Immature natural killer cell (primary cell): ENCODE measurements at places on chromosomes 12 and 14. TPM values are rescaled to one million over a fixed set of nuclear protein-coding genes. Genes with fewer than 3 reads are reported as not detected.

DNA sequence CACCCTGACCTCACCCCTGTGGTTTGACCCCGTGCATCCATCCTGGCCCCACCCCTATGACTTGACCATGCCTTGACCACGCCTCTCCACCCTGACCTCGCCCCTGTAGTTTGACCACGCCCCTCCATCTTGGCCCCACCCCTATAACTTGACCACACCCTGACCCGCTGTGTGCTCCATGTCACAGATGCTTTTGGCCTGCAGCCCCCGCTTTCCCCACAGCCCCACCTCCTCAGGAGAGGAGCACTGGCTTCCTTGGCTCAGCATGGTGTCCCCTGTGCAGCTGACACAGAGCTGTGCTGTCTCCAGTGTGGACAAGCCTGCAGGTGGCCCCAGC is 269.9 kb upstream of the SFSWAP start:
- no peak for DNase-seq

DNA sequence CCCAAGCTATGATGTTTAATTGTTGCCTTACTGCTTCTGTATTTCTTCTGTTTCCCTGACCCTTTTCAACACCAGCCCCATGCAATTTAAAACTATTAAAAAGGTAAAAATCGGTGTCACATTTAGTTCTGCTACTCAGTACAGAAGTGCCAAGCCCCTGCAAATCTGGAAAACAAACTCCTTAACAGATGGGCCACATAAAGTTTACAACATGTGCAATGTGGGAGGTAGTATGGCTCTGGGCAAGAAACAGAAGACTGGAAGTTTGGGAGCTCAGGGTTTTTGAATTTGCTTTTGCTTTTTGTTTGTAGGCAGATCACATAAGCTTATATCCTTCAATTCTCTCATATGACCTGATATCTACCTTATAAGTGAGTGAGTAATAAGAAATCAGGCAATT is 404.0 kb upstream of the ATP2B1 start:
- no peak for DNase-seq

DNA sequence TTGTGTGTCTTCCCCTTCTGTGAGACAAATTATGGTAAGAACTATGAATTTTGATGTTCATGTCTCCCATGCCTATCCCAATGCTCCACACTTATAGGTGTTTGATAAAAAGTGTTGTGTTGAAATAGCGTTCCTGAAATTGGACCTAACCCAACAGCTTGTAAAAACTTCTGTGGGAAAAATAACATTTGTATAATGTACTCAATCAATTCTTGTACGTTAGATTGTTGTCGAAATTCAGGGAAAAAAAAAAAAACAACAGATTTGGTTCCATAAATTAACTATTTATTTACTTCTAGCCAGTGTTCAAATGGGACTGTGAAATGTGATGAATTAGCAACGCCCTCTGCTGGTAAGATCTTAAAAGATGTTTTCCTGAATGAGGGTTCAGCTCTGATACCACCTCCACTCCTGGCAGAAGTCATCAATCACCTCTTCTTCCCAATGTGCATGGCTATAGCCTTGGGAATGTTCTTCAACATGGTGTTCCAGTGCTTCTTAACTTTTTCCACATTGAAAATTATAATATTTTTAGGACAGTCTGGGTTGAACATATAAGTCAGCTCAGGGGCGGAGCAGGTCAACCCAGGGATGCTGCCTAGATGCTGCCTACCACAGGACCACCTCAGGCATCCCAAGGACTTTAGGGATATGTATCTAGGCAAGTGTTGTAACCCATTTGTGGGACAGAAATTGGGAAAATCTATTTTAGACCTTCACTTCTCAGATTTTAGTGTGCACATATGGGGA is 170.6 kb downstream of the OTOGL start:
- DNase-seq: peak; percentile 31

CACNA1C gene
- polyA plus RNA-seq: 0.36 TPM

- DNase-seq: no peak
Observed at GRCh38 chr12:53739214-53740129, 12.2 kb upstream of the CALCOCO1 start.

KRT82 gene
- polyA plus RNA-seq: not detected

DNA sequence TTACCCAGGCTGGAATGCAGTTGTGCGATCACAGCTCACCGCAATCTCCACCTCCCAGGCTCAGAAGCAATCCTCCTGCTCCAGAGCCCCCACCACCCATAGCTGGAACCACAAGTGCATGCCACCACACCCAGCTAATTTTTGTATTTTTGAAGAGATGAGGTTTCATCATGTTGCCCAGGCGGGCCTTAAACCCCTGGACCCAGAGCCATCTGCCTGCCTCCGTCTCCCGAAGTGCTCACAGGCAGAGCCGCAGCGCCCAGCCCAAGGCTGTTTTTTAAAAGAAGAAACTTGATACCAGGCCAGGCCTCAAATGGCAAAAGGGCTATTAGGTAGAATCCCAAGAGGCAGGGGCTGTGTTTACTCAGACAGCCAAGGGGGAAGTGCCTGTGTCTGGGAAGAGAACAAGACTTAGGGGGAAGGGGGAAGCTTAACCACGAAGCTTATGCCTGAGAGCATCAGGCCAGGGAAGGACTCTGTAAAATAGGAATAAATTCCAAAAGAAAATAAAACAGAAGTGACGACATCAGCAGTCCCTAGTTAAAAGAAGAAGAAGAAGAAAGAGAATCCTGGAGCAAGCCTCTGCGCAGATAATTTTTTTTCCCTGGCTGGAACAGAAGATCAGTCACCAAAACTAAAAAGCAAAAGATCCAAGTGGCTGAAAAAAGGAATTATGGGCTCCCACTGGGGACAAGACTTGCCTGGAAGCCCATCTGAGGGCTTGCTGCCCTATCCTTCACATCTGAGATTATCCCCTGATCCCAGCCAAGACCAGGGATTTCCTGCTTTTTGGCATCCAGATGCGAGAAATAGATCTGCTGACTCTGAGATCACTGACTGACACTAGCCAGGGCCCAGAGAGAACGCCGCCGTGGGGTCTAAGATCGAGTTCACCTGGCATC is 170.5 kb downstream of the NDUFA12 start:
- DNase-seq: no peak

GRCh38 chr14:44412858-44413569 is 94.1 kb downstream of the FSCB start:
- no peak for DNase-seq

DNA sequence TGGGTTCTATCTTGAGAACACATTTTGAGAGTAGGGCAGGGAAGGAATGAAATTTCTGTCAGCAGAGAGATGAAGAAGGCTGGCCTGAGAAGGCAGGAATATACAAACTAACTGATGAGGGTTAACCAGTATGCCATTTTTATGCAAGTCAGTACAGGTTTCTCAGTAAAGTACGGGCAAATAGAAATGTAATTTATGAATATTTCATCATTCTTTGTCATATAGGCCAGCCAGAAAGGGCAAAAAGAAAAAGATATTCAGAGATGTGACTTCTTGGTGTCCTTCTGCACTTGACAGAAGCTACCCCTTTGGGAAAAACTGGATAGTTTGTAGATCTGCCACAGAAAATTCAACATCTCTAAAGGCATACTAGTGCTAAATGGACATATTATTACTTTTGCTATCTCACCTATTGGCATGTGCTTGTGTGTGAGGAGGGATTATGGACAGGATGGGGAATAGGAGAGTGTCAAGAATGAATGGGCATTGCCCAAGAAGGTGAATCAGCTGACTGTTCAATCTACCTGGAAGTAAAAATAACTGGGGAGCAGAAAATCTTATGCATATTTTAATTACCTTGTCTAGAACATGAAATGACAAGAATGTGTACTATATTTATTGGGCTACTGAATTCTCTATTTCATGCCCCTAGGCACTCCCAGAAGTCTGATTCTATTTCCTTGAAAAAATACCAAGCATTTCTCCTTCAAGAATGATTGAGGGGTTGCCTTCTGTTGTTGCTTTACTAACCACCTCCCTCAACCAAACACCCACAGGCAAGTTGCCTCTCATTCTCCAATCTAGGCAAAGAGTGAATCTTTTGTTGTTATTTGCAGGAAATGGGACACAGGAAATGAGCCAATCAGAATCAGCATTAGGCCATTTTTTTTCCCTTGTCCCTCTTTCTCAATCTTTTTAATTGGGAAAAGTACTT is 175.1 kb upstream of the SLC38A2 start:
- no peak for DNase-seq

DNA sequence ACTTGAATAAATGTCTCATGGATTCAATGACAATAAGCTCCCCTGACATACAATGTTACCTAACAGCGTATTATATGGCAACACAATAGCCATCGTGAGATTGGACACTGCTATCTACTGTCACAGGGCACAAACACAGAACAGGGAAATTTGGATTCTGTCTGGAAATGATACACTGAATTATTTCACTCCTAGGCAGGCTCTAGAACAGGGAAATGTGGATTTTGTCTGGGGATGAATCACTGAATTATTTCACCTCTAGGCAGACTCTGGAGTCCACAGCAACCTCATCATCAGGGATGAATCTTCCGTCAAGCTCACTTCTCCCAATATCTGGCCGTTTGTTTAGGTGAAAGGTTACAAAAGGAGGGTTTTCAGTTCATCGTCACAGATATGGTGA is 288.8 kb downstream of the TMEM132D start:
- no peak for DNase-seq

DNA sequence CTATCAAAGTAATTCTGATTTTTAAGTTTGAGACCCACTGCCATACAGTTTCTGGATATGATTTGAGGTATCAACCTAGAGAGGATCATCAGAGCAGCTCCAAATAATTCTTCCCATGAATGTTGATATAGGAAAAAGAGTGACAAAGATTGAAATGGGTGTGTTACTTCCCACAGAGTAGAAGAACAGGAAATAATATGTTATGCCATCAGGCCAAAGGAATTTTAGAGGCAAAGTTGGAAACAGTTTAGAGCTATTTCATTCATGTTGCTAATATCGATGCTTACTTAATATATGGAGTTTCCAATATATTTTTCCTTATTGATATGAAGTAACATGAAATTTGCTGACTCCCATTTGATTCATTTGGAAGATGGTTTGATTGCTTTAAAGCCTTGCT is 8.9 kb upstream of the MSRB3 start:
- no peak for DNase-seq

DNA sequence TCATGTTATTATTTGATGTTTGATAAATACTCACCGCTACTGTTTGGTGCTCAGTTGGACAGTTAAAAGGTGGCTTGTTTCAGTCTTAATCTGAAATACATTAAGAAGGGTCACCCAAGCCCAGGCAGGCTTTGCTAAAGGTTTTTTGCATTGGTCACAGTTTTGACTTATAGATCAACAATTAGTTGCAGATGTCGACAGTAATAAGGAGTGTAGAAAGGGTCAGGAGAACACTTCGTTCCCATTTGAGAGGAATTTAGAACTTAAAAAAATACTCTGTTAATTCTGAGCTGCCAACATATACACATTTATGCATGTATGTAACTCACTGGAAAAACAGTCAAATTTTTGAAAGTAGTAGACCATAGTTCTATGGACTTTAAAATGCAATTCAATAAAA is 130.3 kb downstream of the TMEM30B start:
- DNase-seq: no peak

DNA sequence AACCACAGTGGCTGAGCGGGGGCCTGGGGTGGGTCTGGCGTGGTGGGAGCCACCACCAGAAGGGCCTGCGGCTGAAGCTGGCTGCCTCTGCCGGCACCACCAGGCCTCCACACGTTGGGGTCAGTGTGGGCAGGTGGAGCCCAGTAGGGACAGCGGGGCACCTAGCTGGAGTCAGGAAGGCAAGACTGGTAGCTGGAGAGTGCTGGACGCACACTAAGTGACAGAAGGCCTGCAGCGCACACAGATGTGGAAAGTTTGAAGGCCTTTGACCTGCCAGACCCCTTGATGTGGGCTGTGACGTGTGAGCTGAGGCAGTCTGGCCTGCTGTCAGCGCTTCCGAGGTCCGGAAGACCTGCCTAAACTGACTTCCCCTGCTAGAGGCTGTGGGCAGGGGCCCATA is 26.3 kb downstream of the RIN3 start:
- DNase-seq: peak; percentile 63

DNA sequence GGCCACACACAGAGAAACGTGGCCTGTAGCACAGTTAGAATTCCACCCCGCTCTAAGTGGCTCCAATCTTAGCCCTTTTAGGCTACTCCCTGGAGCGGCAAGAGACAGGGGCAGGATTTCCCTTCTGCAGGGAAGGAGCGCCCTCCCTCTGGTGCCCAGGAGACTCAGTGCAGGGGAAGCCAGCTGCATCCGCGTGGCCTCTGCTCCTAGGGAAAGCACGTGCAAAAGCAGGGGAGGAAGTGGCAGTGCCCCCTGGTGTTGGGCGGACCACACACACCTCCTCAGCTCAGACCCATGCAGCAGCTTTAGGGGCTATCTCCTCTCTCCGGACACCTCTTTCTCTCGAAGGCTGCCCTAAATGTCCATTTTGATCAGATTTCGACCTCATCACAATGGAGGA is 50.0 kb downstream of the SPRING1 start:
- DNase-seq: no peak

GRCh38 chr12:57127726-57128518 is at the start of gene LRP1:
LRP1 (plus strand) TSS chr12:57128483; CDS start chr12:57128965, 482 bp downstream.
- peak; percentile 60 for DNase-seq

PTPN21 gene
- polyA plus RNA-seq: not detected

DNA sequence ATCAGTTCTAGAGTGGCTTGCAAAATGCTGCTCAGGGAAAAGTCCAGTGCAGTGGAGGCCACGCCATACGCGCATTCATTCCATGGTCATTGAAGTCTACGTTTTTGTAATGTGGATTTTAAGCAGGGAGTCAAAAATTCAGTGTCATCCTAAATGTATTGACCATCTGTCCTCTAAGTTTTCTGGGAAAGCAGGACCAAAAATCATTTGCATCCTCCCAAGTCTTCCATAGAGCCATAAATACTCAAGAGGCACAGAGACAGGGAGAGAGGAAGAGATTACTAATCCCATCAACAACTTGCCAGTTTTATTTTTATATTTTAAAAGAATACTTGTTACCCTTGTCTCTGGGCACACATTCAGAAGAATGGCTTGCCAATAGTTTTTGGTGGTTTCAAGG is 36.9 kb downstream of the RHOJ start:
- no peak for DNase-seq

HRK gene
- not detected for polyA plus RNA-seq

- no peak for DNase-seq
Observed at GRCh38 chr12:11026118-11026517, 3.7 kb upstream of the TAS2R19 start.

GRCh38 chr12:7583471-7583870 is 79.9 kb upstream of the CD163 start:
- DNase-seq: no peak

- no peak for DNase-seq
Observed at GRCh38 chr12:130816097-130816496, 23.0 kb downstream of the STX2 start.
